ENCODE measurements at places on chromosomes 11 and 22.
A peak's percentile ranks its signal among the peaks of the same experiment; 100 is the strongest.

- DNase-seq, result no peak
Measured at GRCh38 chr11:17272801-17273200, 3.7 kb upstream of the NUCB2 start.

GRCh38 chr22:38243007-38243765 is 29.6 kb downstream of the TMEM184B start:
- no peak for DNase-seq

GRCh38 chr11:75029836-75030631 is 41.3 kb downstream of the NEU3 start:
- no peak for DNase-seq

GRCh38 chr11:69386594-69387408 is 92.8 kb downstream of the MYEOV start:
- no peak for DNase-seq

- no peak for DNase-seq
Measured at GRCh38 chr22:43435851-43436811, 24.3 kb downstream of the MPPED1 start.

DNA sequence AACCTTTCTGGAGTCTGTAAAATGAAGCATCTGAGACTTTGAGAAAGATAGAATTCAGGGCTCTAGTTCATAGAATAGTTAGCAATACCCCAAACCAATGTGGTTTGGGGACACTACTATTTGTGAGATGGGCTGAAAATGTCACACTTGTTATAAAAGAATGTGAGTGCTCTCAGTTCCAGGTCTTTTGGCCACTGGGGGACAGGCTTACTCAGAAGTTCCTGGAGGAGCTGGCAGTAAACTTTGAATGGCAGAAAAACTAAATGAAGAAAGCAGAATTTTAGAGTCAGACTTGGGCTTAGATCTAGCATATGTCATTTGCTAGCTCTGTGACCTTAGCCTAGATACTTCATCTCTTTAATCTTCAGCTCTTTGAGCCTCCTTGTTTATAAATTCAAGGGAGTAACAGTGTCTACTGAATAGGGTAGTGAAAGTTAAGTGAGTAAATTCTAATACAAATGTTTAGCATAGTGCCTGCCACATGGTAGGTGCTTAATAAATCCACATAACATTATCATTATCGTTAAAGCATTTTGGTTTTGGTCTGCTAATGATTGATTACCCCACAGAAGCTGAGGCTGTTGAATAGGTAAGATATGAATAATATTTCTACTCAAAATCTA is 3.7 kb downstream of the LYVE1 start:
- no peak for DNase-seq

DNA sequence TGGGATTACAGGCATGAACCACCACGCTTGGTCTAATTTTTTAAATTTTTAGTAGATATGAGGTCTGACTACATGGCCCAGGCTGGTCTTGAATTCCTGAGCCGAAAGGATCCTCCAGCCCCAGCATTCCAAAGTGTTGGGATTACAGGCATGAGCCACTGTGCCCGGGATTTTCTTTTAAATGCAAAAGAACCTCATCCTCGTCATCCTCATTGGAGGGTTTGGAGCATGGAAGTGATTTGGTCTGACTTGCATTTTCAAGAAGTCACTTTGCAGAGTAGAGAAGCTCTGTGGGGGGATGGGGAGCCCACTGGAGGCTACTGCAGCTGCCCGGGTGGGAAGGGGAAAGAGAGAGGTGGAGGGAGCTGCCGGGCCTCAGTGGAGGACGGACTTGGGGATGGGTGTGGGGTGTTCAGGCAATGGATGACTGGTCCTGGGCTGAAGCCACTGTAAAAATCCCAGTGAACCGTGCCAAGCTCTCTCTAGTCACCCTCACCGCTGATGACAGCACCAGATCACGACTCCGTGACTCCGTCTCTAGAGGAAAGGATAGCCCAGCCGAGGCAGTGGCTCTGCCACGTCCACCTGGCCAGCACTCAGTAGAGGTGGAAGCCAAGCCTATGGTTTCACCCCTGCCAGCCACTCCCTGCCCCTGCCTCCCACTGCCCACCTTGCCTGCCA is 32.8 kb upstream of the SLC22A12 start:
- no peak for DNase-seq

DNA sequence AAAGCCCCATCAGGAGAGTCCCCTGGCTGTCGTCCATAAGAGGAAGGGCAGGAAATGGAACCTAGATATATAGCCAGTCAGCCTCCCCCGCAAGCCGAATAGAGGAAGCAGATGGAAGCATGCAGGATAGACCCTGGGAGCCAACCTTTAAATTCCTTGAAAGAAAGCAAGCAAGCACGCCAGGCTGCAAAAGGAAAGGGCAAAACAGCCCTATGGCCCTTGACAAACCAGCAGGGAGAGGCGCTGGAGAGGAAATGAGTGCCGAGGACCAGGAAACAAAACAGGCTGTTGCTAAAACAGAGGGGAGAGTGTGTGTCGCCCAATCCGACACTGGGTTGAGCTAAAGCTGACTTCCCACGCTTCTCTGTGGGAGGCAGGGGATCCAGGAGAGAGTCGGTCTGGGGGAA is 203.5 kb upstream of the MTNR1B start:
- no peak for DNase-seq

GRCh38 chr11:122556605-122557004 is 98.9 kb upstream of the UBASH3B start:
- no peak for DNase-seq

DNA sequence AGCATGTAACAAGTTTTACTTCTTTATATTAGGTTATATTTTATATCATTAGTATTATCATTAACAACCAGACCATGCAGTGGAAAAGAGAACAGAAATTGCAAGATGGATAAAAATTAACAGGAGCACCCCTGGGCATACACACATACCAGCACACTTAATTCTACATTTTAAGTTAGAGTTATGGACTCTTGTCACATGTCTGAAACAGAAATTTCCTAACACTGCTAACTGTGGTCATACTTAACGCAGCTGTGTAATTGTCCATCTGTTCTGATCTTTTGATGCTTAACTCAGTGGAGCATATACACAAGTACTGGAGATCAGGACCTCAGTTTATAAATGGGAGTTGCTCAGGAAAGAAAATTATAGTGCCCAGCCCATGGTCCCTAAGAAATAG is 358 bp downstream of the OR52H1 start:
- no peak for DNase-seq

DNA sequence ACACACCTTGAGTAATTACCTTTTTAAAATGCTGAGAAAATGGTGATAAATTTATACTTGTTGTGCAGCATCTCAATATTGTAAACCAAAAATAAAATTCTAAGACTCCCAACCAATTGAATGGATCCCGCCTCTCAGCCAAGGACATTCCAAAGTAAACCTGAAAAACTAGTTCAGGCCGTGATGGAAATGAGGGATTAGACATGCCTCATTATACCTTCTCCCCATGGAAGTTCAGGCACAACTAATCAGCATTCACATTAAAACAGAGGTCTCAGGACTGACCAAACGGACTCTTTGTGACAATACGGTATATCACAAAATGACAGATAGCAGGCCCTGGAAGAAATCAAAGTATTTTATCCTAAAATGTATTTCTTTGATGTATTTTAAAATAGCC is 907.4 kb upstream of the RAG2 start:
- DNase-seq, result no peak

DNA sequence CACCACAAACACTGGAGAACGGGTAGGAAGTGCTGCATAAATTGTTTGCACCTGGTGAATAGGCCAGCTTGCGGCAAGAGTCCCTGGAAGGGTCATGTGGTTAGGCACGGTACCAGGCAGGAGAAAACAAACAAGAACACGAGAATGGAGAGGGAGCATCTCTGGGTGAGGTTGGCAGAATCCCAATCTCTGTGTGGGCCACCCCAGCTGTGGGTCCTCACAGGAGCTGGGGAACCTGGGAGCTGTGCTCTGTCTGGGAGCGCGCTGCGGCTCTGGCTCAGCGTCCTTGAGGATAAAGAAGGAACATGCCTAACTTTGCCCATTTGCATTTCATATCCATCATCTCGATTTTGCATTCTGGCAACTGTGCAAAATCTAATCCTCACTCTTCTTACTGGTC is 46.1 kb upstream of the JAM3 start:
- no peak for DNase-seq

- no peak for DNase-seq
Measured at GRCh38 chr11:28077521-28077920, 30.4 kb downstream of the KIF18A start.

- no peak for DNase-seq
Measured at GRCh38 chr11:133636711-133637355, 104.5 kb upstream of the OPCML start.

DNA sequence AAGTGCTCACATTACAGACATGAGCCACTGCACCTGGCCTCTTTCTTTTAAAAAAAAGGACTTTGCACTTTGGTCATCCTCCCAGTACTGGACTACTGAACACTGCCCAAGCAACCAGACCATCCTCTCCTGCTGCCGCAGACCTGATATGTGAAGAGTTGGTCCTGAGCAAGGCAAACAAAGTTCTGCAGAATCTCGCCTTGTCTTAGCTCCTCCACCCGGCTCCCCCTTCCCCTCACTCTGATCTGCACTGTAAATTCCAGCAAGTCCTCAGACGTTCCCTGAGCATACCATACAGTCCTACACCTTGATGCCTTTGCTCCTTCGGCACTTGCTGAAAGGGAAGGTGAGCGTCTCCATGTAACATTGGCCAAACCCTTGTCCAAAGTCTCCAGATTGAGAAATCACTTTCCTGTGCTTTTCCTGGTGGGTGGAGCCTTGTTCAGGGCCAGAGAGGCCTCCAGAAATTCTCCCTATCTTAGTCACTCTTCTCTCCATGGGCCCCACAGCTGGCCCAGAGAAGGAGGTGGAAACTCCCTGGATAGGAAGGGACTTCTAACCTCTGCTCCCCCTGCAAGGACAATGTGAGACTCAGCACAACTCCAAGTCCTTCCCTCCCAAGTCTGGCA is 47.0 kb upstream of the TIMP3 start:
- peak; percentile 41 for DNase-seq

DNA sequence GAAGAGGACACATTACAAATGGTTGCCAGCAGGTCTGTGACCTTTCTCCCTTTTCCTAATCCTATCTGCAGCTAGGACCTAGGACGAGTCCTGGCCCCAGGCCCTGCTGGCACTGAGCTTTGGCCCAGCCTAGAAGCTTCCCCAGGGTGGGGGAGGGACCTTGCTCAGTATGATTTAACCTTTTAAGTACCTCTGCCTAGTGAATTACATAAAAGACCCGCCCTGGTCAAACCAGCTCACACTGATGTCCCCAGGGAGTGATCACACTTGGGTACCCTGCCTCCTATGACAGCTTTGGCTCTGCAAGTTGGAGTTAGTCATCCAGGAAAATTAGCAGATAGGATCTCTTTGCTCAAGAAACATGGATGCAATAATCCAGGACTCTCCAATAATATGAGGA is 21.9 kb downstream of the ASCC2 start:
- DNase-seq, result no peak

- DNase-seq, result peak; percentile 59
Measured at GRCh38 chr22:46829941-46830715, 67.7 kb downstream of the TBC1D22A start.

- peak; percentile 10 for DNase-seq
Measured at GRCh38 chr11:134417871-134418840, 6.1 kb upstream of the B3GAT1 start.

DNA sequence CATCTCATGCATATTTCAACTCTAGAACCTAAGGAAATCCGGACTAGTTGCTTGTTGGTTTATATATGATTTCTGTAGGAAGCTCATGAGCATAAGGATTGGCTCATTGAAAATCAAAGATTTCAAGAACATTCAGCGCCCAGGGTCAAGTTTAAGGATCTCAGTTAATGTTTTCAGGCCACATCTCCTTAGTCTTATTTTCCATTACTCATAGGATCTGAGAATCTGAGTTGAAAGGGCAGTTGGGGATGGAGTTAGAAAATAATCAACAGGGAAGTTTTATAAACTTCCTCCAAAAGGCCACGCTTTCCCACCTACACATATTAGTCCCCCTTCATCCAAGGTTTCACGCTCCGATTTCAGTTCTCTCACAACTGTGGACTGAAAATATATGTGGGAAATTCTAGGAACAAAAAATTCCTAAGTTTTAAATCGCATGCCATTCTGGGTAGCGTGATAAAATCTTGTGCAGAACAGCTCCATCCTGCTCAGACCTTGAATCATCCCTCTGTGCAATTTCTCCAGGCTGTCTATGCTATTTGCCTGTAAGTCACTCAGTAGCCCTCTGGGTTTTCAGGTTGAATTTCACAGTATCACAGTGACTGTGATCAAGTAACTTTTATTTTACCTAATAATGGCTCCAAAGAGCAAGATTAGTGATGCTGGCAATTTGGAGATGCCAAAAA is 160.2 kb downstream of the KIRREL3 start:
- DNase-seq, result no peak

- no peak for DNase-seq
Measured at GRCh38 chr22:38793317-38793716, 626 bp downstream of the DNAL4 start.

DNA sequence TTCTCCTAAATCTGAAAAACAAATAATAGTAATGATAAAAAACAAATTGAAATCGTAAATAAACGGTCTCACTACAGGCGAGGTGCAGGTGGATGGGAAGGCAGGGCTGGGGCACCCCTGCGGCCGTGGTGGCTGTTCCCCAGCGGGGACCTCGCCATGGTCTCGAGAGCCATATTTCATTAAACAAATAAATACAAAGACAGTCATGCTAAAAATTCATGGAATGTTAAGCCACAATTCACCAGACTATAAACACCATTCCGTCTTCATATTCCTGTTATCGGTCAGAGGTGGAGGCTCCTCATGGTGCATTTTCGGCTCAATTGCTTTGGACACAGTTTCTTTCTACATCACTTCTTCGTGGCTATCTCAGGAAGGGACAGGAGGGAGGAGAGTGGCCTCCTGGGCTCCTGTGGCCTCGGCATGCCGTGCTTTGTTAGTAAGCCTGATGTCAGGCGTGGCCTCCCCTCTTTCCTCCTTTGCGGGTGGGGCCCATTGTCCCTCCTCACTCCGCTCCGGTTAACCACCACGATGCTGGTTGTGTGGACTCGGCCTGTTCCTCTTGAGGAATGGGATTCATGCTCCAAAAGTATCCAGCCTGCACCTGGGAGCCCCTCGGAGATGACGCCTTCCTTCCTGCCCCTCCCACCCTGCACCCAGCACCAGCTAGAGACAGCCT is 16.1 kb upstream of the BRSK2 start:
- peak; percentile 18 for DNase-seq

DNA sequence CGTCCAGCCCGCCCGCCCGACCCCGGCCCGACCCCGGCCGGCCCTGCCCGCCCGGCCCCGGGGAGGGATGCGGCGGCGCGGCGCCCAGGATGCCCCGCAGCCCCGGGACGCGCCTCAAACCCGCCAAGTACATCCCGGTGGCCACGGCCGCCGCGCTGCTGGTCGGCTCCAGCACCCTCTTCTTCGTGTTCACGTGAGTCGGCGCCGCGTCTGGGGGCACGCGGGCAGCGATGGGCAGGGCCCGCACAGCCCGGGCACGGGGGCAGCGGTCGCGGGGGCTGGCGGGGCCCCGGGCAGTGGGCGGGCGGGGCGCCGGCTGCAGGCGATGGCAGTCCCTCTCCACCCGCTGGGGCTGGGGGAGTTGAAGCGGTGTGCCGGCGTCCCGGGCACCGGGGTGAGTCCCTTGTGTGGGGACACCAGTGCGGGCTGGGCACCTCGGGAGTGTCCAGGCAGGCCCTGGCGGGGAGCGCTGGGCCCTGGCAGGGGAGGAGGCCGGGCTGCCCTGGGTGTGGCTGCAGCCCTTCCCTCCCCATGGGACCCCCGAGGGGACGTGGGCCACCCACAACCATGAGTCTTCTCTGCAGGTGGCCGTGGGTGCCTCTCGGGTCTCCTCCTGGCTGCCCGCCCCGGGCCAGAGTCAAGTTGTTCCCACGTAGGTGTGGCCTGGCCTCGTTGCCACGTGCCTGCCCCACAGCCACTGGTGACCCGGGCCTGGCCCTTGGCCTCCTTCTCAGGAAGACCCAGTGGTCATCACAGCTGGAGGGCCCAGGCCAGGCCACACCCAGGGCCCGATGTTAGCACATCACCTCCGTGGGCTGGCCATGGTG is 468 bp downstream of the ZDHHC8 start:
- DNase-seq, result no peak
